Gastrocnemius medialis (tissue), 4 donors: ENCODE measurements at places on chromosomes 16 and 17. TPM values are rescaled to one million over a fixed set of nuclear protein-coding genes. Genes with fewer than 3 reads are reported as not detected.
A peak's percentile ranks its signal among the peaks of the same experiment; 100 is the strongest.

DNA sequence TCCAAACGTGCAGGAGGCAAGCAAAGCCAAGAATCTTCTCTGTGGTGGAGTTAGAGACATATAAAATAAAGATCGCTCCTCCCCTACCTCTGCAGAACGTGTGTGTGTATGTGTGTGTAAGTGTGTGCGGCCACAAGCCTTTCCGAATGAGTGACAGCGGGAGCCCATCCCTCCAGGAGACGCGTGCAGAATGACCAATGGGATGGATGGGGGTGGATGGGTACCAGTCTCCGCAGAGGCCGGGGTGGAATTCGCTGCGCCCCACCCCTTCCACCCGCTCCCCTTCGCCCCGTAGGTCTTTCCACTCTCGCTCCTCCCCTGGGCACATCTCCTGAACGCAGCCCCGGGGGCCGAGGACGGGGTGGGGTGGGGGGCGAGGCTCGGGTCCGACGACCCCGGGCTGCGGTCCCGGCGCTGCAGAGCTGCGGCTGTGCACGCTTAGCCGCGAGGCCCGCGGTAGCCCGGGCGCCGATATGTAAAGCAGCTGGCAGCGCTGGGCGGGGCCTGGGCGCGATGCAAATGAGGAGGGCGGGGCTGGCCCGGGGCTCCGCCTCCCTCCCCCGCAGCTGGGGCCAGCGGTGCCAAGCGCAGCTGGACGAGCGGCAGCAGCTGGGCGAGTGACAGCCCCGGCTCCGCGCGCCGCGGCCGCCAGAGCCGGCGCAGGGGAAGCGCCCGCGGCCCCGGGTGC lies at the start of gene PRKCB:
TSS of gene PRKCB (plus strand) at position 594 of the 688 bp plus-strand sequence.
- peak; percentile 26 for DNase-seq
- H3K27ac ChIP-seq: no peak within 1 kb of the TSS
- no peaks in the 10 kb centered on the region for H3K4me1 ChIP-seq
- H3K36me3 ChIP-seq: no peaks in the 10 kb centered on the region

- no peak overlapping the region for H3K4me3 ChIP-seq
- peaks cover 18% of the 10 kb centered on the region for H3K36me3 ChIP-seq
- H3K27ac ChIP-seq: no peak overlapping the region
Measured at GRCh38 chr17:40056379-40057015, 2.3 kb upstream of the MED24 start.

GRCh38 chr17:44804302-44805089 lies 25.6 kb downstream of the GJC1 start:
- no peak overlapping the region for H3K4me3 ChIP-seq
- H3K27me3 ChIP-seq: no peaks in the 10 kb centered on the region
- DNase-seq: no peak
- H3K4me1 ChIP-seq: no peaks in the 10 kb centered on the region
- H3K27ac ChIP-seq: no peak overlapping the region

DNA sequence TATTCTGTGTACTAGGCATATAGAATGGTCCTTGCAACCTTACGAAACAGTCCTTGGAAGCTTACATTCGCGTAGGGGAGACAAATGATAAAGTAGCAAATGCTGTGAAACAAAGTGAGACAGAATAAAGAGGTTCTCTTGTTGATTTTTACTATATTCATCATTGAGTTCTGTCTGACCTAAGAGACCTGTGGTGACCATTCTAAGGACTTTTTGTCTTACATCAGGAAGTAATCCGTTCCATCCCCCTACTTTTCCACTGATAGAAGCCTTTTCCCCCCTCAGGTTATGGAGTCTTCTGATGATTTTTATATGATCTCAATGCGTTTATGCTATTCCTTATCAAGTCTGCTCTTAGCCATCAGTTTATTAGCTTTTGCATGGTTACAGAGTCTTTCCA lies 66.8 kb upstream of the RASL10B start:
- H3K27ac ChIP-seq: no peak overlapping the region
- H3K27me3 ChIP-seq: no peaks in the 10 kb centered on the region
- no peak for DNase-seq
- H3K36me3 ChIP-seq: peaks cover 8% of the 10 kb centered on the region

DNA sequence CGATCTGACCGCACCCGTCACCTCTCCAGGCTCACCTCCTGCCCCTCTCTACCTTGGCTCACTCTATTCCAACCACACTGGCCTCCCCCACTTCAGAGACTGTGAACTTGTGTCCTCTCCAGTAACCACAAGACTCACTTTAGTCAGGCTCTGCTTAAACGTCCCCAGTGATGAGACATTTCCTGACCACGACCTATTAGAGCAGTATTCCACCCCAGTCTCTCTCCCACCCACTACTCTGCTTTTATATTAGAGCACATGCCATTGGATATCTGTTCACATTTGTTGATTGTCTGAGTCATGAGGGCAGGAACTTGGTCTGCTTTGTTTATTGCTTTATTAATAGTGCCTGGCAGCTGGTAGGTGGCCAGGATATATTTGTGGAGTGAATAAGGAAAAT lies 20.1 kb downstream of the COX11 start:
- H3K36me3 ChIP-seq: no peaks in the 10 kb centered on the region
- no peak overlapping the region for H3K4me3 ChIP-seq
- H3K4me1 ChIP-seq: no peaks in the 10 kb centered on the region
- no peaks in the 10 kb centered on the region for H3K27me3 ChIP-seq
- no peak overlapping the region for H3K27ac ChIP-seq
- DNase-seq: no peak

- DNase-seq: peak; percentile 4
- H3K4me1 ChIP-seq: peaks cover 16% of the 10 kb centered on the region
- H3K36me3 ChIP-seq: no peaks in the 10 kb centered on the region
- no peaks in the 10 kb centered on the region for H3K27me3 ChIP-seq
Measured at GRCh38 chr17:47813077-47813476, 8.5 kb downstream of the OSBPL7 start.

DNA sequence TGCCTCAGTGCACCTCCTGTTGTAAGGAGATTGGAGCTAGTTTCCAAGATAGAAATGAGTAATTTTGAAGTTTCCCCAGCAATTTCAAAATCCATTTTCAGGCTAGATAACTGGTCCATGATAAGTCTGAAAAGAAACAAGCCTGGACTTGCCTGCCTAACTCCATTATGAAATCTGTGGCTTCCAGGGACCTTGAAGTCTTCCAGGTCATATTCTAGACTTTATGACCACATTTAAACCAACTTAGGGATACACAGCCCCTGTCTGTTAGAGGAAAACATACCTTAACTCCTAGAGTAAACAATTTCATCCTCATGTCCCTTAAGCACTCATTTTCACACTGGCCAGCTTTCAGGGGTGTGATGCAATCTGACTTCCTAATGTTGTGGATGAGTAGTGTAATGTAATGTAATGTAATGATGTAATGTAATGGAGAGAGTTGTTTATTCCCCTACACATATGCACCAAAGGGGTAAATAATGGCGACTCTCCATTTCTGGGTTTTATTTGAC lies 96.7 kb upstream of the FAM20A start:
- H3K36me3 ChIP-seq: no peaks in the 10 kb centered on the region
- no peaks in the 10 kb centered on the region for H3K4me1 ChIP-seq
- H3K27me3 ChIP-seq: no peaks in the 10 kb centered on the region

- no peak overlapping the region for H3K4me3 ChIP-seq
- H3K27me3 ChIP-seq: no peaks in the 10 kb centered on the region
- peaks cover 15% of the 10 kb centered on the region for H3K36me3 ChIP-seq
- peaks cover 34% of the 10 kb centered on the region for H3K4me1 ChIP-seq
- no peak for DNase-seq
- peak overlapping the region; percentile 94 for H3K27ac ChIP-seq
Measured at GRCh38 chr16:524274-525040, 3.1 kb upstream of the CAPN15 start.

GRCh38 chr17:80781211-80781610 lies 210.4 kb upstream of the CHMP6 start:
- H3K27me3 ChIP-seq: no peaks in the 10 kb centered on the region
- H3K4me3 ChIP-seq: no peak overlapping the region
- DNase-seq: no peak
- H3K27ac ChIP-seq: peak overlapping the region; percentile 84
- no peaks in the 10 kb centered on the region for H3K36me3 ChIP-seq

DNA sequence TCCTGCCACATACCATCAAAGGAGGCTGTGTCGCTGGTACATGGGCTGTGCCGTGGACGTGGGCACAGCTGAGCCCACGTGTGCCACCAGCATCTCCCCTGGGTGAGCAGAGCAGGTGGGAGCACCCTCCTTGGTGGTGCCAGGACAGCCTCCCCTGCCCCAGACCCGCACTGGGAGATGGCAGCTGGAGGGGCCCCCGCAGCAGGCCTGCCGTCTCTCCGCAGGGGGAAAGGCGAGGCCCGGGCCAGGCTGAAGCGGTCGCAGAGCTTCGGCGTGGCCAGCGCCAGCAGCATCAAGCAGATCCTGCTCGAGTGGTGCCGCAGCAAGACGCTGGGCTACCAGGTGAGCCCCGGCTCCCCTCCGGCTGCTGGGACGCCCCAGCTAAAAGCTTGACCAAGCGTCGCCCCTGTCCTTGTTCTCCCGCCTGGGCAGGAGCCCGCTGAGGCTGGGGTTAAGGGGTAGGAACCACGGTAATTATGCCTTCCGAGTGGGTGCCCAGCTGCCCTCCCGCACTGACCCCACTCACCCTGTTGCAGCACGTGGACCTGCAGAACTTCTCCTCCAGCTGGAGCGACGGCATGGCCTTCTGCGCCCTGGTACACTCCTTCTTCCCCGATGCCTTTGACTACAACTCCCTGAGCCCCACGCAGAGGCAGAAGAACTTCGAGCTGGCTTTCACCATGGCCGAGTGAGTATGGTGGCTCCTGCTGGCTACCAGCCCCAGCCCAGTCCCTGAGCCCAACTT lies 12.5 kb downstream of the SMTNL2 start:
- peaks cover 82% of the 10 kb centered on the region for H3K4me1 ChIP-seq
- H3K36me3 ChIP-seq: peaks cover 49% of the 10 kb centered on the region
- H3K4me3 ChIP-seq: no peak overlapping the region
- no peaks in the 10 kb centered on the region for H3K27me3 ChIP-seq
- no peak for DNase-seq
- H3K27ac ChIP-seq: peak overlapping the region; percentile 86

- H3K4me3 ChIP-seq: no peak overlapping the region
- no peaks in the 10 kb centered on the region for H3K36me3 ChIP-seq
Measured at GRCh38 chr17:79369532-79369931, 241.3 kb downstream of the RBFOX3 start.

Gene SEPTIN1
- 0.65 TPM for total RNA-seq

Gene SULT1A2
- not detected for total RNA-seq

Gene CBLN1
- total RNA-seq: 0.16 TPM

Gene CBFA2T3
- total RNA-seq: 7.3 TPM

Gene KLHL10
- not detected for total RNA-seq
